Skin of body (tissue), 3 donors: ENCODE measurements at places on chromosomes 1 and 21. TPM values are rescaled to one million over a fixed set of nuclear protein-coding genes. Genes with fewer than 3 reads are reported as not detected.

GRCh38 chr1:34162852-34163766, 1.9 kb downstream of the CSMD2 start:
- DNase-seq, result peak; percentile 35

SLC22A15 gene
- 4.0 TPM for total RNA-seq

ANKRD65 gene
- 2.9 TPM for total RNA-seq

DNA sequence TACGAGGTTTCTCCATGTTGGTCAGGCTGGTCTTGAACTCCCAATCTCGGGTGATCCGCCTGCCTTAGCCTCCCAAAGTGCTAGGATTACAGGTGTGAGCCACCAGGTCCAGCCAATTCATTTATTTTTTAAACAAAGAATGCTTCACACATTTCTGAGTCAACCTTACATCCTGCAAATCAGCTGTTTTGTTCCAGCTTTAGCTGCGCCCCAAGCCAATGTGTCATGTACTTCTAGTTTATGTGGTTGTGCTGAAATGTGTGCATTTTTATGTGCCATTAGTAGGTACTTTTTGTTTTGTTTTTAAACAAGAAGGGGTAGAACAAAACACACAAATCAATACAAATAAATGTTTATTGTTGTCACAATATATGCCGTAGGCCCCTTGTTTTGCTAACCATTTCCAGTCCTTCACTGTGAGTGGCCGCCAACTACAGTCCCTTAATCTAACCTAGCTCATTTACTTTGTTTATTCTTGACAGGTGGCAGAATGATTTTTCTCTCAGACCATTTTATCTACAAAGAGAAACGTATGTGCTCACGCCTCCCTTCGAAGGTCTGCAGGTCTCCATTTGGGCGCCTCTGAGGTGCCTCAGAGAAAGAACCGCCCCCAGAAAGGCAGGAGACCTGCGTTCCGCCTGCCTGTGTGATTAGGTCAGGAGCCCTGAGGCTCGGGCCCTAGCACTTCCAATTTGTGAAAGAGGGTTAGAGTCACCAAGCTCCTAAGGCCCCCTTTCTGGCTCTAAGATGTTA, 2.8 kb upstream of the CASQ2 start:
- DNase-seq, result no peak

DNA sequence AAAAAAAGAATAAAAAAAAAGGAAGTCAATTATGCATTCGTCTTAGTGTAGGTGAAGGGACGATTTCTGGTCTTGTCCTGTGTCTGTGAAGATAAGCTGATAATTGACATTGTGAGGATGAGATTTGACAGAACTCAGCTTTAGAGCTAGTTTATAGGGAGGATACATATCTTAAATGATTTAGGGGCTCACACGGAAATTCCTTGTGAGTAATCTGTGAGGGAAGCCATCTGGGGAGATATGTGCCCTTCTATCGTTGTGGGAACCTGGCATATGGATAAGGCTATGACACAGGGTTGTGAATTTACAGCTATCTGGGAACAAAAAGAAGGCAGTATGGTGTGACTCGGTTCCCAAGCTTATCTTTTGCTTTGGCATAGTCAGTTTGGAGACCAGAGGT, 71.1 kb downstream of the RABGAP1L start:
- no peak for DNase-seq

GRCh38 chr1:91161749-91162148, 139.9 kb upstream of the ZNF644 start:
- DNase-seq, result peak; percentile 10

HHIPL2 gene
- total RNA-seq, result 0.10 TPM

DNA sequence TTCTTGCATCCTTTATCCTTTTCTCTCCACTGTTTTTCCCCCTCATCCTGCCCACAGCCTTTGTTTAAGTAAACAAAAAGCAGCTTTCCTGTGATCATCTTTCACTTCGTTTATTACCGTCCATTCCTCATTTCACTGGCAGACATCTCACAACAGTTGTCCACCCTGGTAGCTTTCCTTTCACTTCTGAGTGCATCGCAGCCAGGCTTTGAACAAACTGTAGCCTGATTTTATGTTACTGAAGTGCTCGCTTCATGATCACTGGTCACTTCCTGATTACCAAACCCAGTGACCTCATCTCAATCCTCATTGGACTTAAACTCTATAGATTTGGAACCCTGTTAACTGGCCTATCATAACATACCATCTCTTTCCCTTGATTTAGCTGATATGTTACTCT, 67.7 kb downstream of the SDCCAG8 start:
- no peak for DNase-seq

- no peak for DNase-seq
Observed at GRCh38 chr21:44344541-44345183, 5.5 kb upstream of the CFAP410 start.

- no peak for DNase-seq
Observed at GRCh38 chr1:151312411-151312810, 14.8 kb downstream of the PI4KB start.
